ENCODE measurements at places on chromosomes 16 and 17. TPM values are rescaled to one million over a fixed set of nuclear protein-coding genes. Genes with fewer than 3 reads are reported as not detected.

KRTAP1-5 gene
- total RNA-seq = not detected

- peaks cover 10% of the 10 kb centered on the region for H3K4me1 ChIP-seq
- no peak for DNase-seq
- H3K4me3 ChIP-seq = no peak overlapping the region
- no peak overlapping the region for H3K27ac ChIP-seq
- no peaks in the 10 kb centered on the region for H3K36me3 ChIP-seq
Observed at GRCh38 chr16:29714972-29715371, 30.8 kb downstream of the C16orf54 start.

DNA sequence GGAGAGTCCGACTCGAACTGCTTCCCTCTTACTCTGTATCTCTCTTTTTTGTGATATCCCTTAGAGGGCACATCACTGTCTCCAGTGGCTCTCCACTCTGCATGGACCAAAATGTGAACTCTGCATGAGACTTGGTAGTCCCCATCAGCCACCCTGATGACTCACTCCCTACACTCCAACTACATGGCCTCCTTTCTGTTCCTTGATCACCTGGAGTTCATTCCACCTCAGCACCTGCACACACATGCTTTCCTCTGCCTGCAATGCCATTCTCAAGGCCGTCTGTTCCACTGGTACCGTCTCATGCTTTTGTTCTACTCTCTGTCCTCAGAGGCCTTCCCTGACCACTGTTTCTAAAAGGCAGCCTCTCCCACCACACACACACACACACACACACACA, 109.3 kb downstream of the DNAH9 start:
- H3K4me1 ChIP-seq = no peaks in the 10 kb centered on the region
- no peaks in the 10 kb centered on the region for H3K27me3 ChIP-seq
- H3K27ac ChIP-seq = no peak overlapping the region
- no peaks in the 10 kb centered on the region for H3K36me3 ChIP-seq

DNA sequence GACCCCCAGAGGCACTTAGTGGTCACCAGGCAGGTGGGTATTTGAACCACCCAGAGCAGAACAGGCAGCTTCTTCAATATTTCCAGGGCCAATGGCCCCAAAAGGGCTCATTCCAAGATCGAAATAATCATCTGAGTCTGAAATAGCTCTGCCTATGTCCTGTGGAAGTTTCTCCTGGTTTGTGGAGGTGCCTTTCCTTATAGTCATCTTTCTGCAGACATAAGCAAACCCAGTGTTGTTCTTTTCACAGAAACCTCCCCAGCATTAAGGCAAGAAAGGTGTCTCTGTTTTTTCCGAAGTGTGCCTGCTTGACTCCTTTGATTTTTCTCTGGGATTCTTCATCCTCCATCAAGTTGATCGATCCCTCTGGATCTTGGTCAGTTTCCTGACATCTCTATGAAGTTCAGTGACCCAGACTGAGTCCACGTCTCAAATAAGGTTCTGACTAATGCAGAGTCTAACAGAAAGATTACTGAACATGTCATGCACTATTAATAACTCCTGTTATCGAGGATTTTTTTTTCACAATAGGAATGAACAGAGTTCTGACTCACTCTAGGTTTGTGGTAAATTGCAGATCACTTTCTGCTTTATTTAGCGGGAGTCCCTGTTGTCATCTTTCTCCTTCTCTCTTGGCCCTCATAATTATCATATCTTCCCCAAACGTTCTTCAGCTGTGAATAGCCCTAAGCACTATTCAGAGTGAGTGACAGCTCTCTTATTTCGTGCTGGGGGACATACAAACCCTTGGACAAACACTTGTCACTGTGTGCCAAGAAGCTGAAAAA, 1.5 kb downstream of the LRRC3C start:
- peaks cover 36% of the 10 kb centered on the region for H3K4me1 ChIP-seq
- no peak for DNase-seq
- no peak overlapping the region for H3K4me3 ChIP-seq
- no peaks in the 10 kb centered on the region for H3K27me3 ChIP-seq

GRCh38 chr17:55117164-55117563, 147.6 kb upstream of the HLF start:
- DNase-seq = no peak
- no peak overlapping the region for H3K27ac ChIP-seq
- H3K36me3 ChIP-seq = peaks cover 5% of the 10 kb centered on the region
- no peak overlapping the region for H3K4me3 ChIP-seq

All from activated CD8-positive, alpha-beta T cell treated with anti-CD3 and anti-CD28 coated beads for 36 hours (primary cell).